ENCODE measurements at places on chromosomes 1 and 21.

GRCh38 chr1:6325482-6325881, 64.6 kb upstream of the GPR153 start:
- DNase-seq, result no peak

GRCh38 chr1:89425056-89425455, 61.2 kb downstream of the GBP6 start:
- DNase-seq, result no peak

- no peak for DNase-seq
Measured at GRCh38 chr1:205670611-205671430, 9.5 kb downstream of the SLC45A3 start.

GRCh38 chr1:11013160-11013531, 692 bp downstream of the TARDBP start:
- DNase-seq, result no peak

GRCh38 chr21:38298832-38299231, 42.0 kb downstream of the KCNJ15 start:
- DNase-seq, result no peak

DNA sequence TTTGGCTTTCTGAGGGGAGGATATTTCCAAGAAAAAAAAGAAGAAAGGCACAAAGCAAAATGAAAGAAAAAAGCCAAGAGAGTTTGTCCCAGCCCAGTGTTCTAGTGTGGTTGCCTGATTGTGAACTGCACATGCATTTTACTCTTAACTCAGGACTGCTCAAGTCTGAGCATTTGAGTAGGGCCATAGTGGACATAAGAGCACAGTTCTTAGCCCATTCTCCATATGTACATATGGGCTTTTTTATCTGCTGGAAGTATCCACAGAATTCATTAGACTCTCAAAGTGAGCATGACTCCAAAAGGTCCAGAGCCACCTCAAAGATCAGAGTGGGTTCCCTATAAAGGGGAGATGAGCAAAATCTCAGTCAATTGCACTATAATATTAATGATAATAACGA, 13.6 kb upstream of the DDX59 start:
- DNase-seq, result no peak

DNA sequence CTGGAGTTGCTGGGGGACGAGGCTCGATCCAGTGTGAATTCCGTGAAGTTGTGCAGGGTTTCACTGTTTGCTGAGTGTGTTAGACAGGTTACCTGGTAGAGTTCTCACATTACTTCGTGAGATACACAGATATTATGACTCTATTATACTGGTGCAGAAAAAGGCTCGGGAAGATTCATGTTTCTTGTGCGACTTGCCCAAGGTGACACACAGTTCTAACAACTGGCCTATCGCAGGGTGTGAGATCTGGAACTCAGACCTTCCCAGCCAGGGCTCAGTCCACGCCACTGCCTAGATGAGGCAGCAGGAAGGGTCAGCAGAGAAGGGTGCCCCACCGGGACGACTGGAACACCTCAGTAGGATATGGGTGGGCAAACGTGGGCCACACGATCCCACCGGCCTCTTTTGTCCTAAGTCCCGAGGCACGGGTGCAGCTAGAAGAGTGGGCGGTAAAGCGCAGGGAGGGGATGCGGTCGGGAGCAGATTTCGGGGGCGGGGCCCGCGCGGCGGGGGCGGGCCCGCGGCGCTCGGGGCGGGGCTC, 296 bp upstream of the RNPEP start:
- DNase-seq, result no peak

DNA sequence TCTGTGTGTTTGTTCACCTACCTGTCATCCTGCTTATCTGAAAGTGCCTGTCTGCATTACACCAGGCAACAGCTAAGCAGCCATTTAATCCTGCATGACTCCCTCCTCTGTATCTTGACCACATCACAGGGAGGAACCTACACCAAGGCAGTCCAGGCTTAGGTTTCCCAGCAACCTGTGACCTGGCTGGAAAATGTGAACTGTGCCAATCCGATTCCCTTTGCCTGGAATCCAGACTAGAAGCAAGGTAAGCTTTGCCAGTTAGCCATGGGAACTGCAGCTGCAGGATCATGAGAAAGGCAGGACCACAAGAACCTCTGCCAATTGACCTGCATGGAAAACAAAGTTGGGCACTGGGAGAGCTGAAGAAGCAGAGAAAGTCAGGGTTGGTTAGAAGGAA, 6.3 kb upstream of the ATP1B1 start:
- no peak for DNase-seq

GRCh38 chr1:236090741-236091147, 25.9 kb upstream of the NID1 start:
- no peak for DNase-seq

- peak; percentile 57 for DNase-seq
Measured at GRCh38 chr1:9181176-9181906, 52.4 kb upstream of the GPR157 start.

DNA sequence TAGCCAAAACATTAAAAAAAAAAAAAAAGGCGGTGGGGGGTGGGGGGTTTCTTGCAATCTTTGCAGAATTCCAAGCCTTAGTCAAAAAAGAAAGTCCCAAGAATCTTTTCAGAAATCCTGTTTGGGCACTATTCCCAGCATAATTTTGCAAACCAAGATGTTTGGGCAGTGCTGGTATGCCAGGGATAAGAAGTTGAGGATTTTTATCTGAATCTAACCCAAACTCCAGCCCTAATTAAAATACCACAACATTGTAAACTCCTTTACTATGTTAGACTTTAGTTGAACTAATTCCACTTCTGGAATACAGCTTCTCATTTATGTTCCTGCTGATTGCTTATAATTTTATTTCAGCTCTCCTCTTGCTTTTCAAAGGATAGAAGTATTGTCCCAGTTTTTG, 504.1 kb upstream of the ADGRL2 start:
- no peak for DNase-seq

GRCh38 chr21:20388400-20388799, 609.8 kb upstream of the NCAM2 start:
- DNase-seq, result no peak

DNA sequence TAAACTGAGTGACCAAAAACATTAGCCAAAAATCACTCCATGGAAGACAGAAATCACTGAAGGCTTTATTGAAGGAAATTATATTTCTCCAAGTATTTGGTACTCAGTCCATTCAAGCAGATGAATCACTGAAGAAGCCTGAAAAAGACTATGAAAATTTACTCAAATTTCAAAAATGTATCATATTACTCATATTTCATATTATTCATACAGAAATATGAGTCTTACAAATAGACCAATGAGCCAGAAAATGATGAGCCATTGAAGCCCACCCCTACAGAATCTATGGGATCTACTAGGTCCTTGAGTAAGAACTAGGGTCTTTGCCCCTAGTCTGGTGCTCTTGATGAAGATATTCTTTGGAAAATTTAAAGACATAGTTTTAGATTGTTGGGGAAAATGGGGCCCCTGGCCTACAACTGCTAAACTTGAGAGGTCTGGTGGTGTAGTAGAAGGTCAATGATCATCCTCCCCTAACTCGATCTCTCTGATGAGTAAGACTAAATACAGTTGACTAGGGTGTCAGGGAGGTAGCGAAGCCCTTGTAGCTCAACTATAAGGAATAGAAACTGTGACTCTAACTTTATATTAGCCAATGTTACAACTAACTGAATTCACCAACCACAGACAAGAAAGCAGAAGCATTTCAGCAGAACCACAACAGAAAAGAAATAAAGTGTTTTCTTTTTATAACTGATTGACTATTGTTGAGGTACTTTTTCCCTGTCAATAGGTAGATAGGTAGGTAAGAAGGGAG, 81.0 kb downstream of the NOTCH2 start:
- no peak for DNase-seq

GRCh38 chr1:204475656-204476432, 18.8 kb downstream of the PIK3C2B start:
- no peak for DNase-seq

DNA sequence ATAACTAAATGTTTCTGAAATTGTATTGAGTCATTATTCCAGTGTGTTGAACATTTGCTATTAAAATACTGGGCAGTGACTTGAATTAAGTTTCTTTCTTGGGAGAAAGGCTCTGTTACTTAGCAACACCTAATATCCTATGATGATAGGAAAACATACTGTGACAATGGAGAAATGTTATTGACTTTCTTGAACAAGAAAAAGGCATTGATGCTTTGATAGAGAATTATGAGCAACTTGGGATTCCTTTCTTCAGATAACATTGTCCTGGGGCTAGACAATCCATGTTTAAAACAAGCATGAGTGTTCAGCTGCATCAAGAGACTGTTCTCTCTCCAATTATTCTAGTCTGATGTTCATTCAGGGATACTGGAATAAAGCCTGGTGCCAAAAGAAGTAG, 215.9 kb upstream of the L1TD1 start:
- no peak for DNase-seq

- DNase-seq, result peak; percentile 98
Measured at GRCh38 chr1:15835741-15836510, 11.6 kb upstream of the SPEN start.
